ENCODE measurements at places on chromosomes 11 and 22.

GRCh38 chr11:18369398-18369797 lies 25.0 kb upstream of the LDHA start:
- no peak for DNase-seq

GRCh38 chr11:83054904-83055380 lies 16.8 kb downstream of the RAB30 start:
- no peak for DNase-seq

DNA sequence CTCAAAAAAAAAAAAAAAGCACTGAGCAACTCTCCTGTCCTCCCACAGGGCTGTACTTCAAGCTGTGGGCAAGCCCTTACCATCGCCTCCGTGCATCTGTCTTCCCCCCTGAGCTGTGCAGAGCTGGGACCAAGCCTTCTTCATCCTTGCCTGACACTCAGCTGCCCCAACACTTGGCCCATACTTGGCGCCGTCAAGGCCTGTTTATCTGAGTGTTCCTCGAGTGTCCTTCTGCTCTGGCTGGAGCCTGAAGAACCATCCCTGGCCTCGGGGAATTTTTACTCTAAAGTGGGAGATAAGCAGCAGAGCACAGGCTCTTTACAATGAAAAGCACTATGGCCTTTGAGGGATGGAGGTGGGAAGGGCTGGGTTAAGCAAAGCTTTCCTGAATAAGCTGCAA lies 1.6 kb upstream of the TIRAP start:
- no peak for DNase-seq

DNA sequence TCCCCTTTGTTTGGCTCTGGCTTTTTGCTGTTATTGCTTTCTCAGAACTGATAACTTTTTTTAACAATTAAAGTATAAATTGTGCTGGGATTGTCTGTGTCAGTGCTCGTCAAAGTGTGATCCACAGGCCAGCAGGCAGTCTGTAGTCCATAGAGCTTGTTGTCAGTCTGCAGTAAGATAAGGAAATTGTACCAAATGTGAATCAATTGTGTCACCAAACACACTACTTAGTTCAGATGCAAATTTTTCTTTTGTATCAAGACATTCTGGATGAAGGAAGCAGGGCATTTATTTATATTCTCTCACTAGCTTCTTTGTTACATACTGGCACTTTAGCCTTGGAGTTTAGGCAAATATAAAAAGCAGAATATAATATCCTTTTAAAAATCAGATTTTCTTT lies 121.0 kb downstream of the WNT11 start:
- no peak for DNase-seq

GRCh38 chr11:84899134-84899533 lies 728.0 kb downstream of the DLG2 start:
- no peak for DNase-seq

- no peak for DNase-seq
These were observed 30.6 kb downstream of the SHANK2 start for GRCh38 chr11:71221821-71222220.

DNA sequence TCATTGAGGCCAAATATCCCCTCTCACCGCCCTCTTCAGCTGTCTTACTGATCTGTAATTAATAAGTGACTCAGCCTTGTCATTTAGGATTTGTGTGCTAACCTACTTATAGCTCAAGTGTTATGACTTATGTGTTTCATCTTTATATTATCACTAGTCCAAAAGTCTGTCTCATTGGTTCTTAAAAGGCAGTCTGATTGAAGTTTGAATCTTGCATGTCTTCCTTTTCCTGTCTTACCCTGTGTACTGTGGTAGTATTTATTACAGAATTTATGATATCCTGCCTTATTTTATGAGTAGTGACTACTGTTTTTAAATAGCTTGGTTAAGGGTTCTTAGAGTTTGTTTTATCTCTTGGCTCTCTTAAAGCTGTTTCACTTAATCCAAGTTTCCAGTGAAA lies 6.3 kb downstream of the DEPDC7 start:
- no peak for DNase-seq

GRCh38 chr11:45154276-45154675 lies 7.8 kb downstream of the PRDM11 start:
- no peak for DNase-seq

GRCh38 chr22:39991159-39991860 lies 3.4 kb upstream of the FAM83F start:
- no peak for DNase-seq

DNA sequence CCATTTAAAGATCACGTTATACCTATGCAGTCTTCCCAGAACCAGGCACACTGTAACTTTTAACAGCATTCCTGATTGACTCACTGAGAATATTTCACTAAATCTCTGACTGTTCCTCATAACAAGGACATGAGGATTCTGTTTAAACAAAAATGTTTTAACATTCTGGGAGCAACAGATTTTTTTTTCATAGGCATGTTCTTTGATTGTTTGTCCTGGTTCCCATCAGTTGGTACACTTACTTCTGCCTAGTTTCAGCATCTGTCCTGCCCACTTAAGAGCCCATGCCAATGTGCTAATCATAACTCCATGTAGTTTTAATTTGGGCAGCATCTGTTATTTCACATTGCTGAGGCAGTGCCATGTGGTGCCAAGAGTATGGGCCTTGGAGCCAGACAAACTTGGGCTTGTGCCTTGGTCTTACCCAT lies 138.5 kb upstream of the CTSC start:
- DNase-seq: no peak

DNA sequence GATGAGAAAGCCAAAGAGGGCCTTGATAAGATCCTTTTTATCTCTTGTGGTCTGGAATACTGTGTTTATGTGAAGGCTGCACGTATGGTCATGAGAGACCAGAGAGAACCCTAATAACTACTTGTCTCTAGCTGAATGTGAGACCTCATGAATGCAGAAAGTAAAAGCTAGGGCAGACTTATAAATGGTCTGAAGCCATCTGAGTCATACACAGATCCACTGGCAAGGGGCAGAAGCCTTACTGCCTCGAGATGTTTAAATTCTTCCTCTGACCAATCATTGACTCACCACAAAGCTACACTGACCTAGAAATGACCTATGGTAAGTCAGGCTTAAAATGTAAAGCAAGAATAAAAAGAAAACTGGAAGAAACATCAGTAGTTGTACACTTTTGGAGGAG lies 22.7 kb upstream of the OR4B1 start:
- no peak for DNase-seq

GRCh38 chr11:82823647-82824619 lies 76.3 kb downstream of the PRCP start:
- no peak for DNase-seq

DNA sequence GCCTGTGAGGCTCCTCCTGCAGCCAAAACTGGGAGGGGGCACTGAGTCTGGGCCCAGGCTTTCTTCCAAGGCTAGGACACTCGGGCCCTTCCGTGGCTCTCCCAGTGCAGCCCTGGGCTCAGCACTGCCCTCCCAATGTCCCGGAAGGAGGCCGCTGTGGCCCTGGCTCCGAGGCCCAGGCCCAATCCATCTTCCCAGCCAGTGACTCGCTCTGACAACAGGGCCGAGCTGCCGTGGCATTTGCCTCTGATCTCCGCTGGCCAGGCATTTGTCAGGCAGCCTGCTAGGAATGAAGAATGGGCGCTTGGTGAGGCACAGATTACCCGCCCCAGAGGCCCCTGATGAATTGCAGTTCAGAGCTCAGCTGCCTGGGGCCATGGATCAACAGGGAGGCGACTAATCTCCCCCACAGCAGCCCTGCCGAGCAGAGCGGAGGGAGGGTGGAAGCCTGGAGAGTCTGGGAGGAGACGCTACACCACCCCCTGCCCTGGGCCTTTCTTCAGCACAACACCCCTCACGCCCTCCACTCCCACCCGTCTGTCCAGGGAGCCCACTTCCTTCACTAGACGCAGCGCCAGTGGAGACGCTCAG lies 8.3 kb downstream of the FXYD2 start:
- no peak for DNase-seq

GRCh38 chr11:31419138-31419537 lies 49.5 kb downstream of the DNAJC24 start:
- no peak for DNase-seq

- no peak for DNase-seq
These were observed 408.4 kb downstream of the SOX6 start for GRCh38 chr11:15947681-15948648.

GRCh38 chr11:13535819-13536218 lies 40.0 kb upstream of the PTH start:
- no peak for DNase-seq

DNA sequence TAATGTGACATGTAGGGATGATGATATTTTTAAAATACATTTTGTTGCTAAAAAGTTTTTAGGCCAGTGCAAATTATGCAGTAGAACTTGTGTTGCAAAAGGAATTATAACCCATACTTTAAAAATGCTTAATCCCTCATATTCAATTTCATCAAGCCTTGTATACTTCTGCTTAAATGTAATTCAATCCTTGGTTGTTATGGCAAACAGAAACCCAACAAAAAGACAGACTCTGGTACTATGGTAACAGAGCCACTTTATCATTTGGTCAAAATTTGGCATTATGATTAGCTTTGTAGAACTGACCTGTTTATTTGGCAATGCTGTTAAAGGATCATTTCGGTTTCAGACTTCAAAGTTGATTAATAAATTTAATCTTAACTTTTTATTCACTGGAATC lies 284.8 kb downstream of the TMEM135 start:
- no peak for DNase-seq

DNA sequence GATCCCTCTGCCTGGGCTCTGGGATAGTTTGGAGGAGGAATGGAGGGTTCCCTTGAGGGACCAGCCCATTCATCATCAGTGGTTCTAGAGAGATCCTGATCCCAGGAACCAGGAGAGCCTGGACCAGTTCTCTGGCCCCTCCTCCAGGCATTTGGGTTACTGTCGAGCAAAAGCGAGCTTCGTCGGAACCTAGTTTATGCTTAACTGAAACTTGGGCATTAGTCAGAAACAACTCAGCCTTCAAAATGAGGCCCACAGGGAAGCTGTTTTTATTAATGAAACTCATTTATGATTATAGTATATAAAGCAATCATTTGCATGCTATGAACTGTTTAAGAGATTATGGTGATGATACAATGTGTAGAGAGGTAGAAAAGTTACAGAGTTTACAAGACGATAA lies 61.4 kb downstream of the LIF start:
- DNase-seq: no peak

- DNase-seq: no peak
These were observed 16.1 kb upstream of the CARD18 start for GRCh38 chr11:105155679-105156078.

GRCh38 chr22:18075720-18076497 lies 1.9 kb upstream of the PEX26 start:
- no peak for DNase-seq

DNA sequence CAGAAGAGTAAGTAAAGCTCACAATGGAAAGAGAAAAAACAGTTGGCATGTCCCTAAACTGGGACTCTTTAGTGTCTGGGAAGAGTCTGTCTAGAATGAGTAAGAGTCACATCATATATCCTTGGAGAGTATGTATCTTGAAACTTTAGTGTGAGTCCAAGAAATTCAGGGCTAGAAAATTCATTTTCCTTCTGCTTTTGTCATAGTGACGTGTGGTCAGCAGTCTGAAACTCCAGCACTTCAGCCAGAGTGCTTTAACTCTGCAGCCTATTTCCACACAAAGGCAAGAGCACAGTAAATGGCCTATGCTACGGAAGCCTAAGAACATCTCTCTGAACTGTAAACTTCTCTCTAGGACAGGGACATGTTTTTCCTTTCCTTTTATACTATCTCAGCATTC lies 174.1 kb downstream of the FAM181B start:
- DNase-seq: no peak

DNA sequence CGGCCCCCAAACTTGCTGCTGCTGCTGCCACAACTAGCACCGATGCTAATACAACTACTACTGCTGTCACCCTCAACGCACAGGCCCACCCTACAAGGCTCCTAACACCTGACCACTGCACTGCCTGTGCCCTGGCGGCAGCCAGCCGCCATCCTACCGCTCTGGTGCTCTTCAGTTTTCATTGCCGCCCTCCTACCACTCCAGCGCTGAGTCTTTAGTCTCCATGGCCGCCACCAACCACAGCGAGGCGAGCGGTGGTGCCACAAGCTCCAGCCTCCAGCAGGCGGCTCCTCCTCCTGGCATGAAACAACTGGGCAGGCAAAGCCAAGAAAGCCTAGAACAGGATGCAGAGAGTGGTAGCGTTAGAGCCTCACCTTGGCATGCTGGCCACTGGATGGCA lies 5.0 kb upstream of the RFPL3 start:
- DNase-seq: no peak

DNA sequence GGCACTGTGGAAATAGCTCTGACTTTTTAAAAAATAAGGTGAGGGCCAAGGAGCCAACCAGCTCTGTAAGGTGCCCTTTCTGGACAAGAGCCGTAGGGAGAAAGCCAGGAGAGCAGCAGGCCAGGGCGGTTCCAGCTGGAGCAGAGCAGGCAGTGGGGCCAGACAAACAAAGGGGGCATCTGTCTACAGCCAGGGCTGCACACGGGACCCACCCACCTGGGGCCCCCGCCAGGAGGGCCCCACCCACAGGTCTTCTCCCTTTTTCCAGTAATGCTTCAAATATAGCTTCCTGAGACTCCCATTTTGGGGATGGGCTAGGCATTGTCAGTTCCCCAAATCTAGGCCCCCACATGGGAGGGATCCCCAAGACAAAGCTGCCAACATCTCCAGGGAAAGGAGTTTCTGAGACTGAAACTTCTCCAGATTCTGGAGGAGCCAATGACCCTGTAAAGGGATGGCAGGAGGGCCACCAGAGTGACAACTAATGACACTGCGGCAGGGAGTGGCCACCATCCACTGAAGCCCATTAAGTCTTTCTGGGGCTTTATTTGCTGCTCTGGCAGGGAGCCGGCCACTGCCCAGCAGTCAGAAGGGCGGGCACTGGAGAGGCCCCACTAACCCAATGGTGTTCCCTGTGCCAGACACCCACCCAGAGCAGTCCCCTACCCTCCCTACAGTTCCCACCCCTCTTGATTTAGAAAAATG lies 1.9 kb downstream of the ZFTA start:
- DNase-seq: no peak

GRCh38 chr11:2306877-2307500 lies 5.2 kb downstream of the TSPAN32 start:
- DNase-seq: no peak

DNA sequence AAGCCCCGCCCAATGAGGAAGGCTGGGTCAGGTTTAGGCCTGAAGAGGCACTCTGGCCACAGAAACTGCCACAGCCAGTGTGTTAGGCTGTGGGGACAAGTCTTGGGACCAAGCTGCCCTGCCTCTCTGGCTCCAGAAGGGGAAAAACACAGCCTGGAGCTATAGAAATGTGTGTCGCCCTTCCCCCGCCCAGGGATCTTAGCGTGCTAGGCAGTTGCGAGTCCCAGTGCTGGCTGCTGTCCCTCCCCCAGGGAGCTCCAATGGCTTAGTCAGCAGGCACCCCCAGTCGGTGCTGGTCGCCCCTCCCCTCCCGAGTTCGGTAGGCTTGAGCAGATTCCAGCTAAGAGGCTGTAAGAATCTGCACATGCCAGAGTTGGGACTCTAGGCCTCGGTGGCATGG lies 99.5 kb upstream of the API5 start:
- no peak for DNase-seq
